ENCODE measurements at places on chromosomes 16 and 17. TPM values are rescaled to one million over a fixed set of nuclear protein-coding genes. Genes with fewer than 3 reads are reported as not detected.

DNA sequence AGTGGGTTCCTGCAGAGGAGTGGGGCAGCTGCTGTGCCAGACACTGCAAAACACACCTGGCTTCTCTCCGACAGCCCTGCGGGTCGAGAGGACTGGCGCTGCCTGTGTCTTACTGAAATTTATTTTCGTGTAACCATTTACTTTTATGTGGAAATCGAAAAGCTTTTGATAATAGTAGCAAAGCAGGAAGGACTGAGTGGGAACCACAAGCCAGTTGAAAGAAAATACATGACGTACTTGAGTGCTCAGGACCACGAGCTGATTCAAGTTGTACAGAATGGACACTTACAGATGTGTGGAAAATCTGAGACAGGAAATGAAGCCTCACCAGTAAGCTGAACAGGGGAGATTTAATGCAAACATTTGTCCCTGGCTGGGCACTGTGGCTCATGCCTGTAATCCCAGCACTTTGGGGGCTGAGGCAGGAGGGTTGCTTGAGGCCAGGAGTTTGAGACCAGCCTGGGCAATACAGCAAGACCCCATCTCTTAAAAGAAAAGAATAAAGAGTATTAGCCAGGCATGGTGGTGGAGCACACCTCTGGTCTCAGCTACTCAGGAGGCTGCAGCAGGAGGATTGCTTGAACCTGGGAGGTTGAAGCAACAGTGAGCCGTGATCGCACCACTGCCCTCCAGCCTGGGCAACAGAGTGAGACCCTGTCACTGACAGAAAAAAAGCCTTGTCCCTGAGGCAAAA lies 11.3 kb upstream of the RPL13 start:
- DNase-seq = no peak

GRCh38 chr17:60304502-60304901 lies 87.4 kb downstream of the USP32 start:
- DNase-seq = no peak

GRCh38 chr17:3474212-3474611 lies 1.6 kb upstream of the ASPA start:
- peak; percentile 68 for DNase-seq

GRCh38 chr16:87657621-87658192 lies 55.4 kb downstream of the JPH3 start:
- peak; percentile 5 for DNase-seq

- DNase-seq = no peak
These were observed 116.5 kb downstream of the ZNF423 start for GRCh38 chr16:49739381-49739780.

Gene SDR42E2
- total RNA-seq = not detected

- DNase-seq = no peak
These were observed 5.6 kb upstream of the CXCL16 start for GRCh38 chr17:4744999-4745969.

Gene SDR42E1
- total RNA-seq = 2.6 TPM

DNA sequence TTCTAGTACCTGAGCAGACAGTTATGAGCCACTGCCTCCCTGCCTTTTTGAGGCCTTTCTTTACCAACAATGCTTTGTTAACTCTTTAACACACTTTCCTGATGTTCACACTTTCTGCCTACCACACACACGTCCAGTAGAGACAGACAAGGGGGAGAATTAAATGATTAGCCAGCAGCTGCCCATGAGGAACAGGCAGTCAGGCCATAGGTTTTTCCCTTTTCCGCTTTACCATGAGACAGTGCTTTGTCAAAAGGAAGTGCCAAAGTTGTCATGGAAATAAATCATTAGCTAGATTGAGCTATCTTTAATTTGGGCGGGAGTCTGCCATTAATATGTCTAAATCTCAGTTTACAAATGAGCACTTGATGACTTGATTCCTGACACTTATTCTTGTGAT lies 102.1 kb downstream of the PITPNC1 start:
- no peak for DNase-seq

Gene HIGD1B
- not detected for total RNA-seq

- DNase-seq = peak; percentile 22
These were observed 708 bp upstream of the NFAT5 start for GRCh38 chr16:69564845-69565670.

GRCh38 chr16:77684181-77684526 lies 38.2 kb upstream of the NUDT7 start:
- DNase-seq = no peak

DNA sequence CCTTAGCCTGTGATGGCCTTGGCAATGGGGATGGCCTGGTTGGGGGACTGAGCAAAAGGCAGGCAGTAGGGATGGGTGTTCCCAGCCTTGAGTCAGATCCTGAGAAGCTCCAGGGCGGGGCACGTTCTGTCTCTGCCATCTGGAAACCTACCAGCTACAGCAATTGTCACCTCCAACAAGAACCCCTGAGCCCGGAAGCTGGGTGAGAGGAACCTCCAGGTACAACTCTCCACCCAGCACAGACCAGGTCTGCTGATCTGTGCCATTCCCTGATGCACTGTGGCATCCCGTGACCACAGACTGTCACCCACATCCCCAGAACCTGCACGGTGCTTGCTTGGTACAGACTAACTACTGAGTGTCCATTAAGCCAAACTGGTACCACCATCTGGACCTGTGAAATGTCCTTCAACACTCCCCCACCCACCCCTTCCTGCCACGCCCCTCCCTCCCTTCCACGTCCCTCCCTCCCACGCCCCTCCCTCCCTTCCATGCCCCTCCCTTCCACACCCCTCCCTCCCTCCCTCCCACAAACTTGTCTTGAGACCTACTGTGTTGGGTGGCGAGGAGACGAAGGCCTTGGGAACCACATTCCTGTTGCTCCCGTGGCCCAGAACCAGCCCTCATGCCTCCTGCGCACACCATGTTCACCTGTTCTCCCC lies 16.6 kb downstream of the MYO15B start:
- DNase-seq = no peak

- no peak for DNase-seq
These were observed 298.2 kb upstream of the MAF start for GRCh38 chr16:79898703-79899102.

Data from fibroblast of villous mesenchyme (primary cell).